GM12878 (cell line): ENCODE measurements at places on chromosomes 16 and 17. TPM values are rescaled to one million over a fixed set of nuclear protein-coding genes. Genes with fewer than 3 reads are reported as not detected.

DNA sequence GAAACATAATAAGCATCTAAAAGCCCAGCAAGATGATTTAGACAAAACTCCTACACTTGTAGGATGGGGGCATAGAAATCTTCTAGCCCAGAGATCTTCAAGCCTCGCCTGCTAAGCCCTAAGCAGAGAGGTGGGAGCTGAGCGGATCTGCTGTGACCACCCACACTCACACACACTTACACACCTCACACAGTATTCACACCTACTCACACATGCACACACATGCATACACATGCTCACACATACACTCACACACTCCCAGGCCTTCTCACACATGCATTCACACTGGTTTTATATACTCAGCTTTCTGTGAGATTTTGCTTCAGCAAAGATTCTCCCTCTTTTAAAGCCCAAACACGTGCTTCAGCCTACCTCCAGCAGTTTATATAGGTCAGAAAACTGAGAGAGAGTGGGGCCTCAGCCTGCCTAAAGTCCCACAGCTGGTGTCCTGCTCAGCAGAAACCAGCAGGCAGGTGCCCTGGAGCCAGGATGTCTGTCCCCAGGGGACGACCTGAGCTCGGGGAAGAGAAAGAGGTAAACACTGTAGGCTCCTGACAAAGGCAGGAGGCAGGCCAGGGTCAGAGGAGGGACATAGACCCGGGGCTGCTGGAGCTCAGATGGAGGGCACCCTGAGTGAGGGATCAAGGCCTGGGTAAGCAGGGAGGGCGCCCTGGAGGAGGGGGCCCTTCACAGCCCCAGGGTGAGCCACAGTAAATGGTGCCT, 12.0 kb upstream of the KRT19 start:
- DNase-seq: no peak

Gene CD300LG
- polyA plus RNA-seq: not detected in 2 replicates

DNA sequence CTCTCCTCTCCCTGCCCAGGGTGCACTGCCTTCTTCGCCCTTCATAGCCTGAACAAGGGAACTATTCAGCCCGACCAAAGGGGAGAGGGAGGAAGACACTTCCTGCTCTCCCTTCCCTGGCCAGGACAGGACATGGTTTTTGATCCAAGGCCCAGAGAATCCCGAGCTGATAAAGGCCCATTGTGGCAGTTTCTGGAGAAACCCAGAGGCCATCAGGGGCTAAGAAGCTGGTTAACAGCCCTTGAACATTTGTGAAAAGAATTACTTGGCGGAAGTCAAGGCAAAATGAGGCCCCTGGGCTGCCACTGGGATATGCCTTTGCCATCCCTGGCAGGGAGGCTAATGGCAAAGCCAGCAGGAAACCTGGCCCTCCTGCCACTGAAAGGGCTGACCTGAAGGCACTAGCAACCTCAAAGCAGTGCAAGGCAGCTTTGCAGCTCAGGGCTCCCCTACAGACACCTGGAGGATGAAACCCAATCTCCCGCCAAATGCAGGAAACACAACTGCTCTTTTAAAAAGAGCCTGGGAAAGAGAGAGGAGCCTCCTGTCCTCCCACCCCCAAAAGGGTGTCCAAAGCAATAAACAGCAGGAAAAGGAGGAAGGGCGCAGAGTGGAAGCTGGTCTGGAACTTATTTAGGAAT, 12.6 kb downstream of the PHB1 start:
- DNase-seq: no peak

DNA sequence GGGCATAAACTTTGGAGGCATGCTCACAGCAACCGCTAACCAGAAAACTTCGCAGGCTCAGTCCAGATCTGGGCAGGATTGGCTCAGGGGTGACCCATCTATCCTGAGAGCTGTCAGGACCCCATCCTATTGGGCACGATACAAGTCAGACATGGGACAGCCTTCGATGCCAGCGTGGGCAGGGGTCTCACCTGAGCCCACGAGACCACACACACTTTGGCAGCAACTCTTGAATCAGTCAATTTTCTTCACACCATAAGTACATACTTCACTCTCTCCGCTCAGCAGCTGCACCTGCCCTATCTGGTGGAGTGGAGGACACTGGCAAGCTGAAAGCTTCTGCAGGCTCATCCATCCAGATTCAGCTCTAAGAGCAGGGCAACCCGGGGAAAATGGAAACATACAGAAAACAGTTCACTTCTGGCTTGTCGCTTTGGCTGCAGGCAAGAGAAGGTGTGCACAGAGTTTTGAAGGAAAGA, 48.3 kb downstream of the ZFHX3 start:
- no peak for DNase-seq

Gene KRTAP1-5
- polyA plus RNA-seq: not detected in 2 replicates

DNA sequence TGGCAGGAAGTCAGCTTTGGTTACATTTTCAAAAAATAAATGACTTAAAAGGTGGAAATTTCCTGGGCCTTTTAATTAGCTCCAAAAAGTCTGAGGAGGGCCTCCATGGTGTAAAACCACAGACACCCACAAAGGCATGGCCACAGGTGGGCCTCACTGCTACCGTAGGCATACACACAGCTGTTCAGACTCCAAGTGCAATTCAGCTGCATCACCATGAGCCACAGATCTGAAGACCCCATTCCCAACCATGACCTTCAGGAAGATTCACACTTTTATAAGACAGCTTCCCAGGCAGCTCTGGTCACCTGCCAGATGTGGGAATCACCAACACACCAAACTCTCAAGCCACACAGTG, 20.6 kb downstream of the CSNK2A2 start:
- DNase-seq: no peak

Gene RPRML
- polyA plus RNA-seq: not detected in 2 replicates

GRCh38 chr16:71341881-71342280, 16.6 kb upstream of the CALB2 start:
- no peak for DNase-seq

Gene SOST
- not detected in 2 replicates for polyA plus RNA-seq

Gene HOXB1
- polyA plus RNA-seq: not detected in 2 replicates

Gene IGFALS
- polyA plus RNA-seq: not detected in 2 replicates

- no peak for DNase-seq
Measured at GRCh38 chr17:4142107-4142900, 526 bp downstream of the ZZEF1 start.

- DNase-seq: no peak
Measured at GRCh38 chr16:85600530-85601271, 12.4 kb upstream of the GSE1 start.

DNA sequence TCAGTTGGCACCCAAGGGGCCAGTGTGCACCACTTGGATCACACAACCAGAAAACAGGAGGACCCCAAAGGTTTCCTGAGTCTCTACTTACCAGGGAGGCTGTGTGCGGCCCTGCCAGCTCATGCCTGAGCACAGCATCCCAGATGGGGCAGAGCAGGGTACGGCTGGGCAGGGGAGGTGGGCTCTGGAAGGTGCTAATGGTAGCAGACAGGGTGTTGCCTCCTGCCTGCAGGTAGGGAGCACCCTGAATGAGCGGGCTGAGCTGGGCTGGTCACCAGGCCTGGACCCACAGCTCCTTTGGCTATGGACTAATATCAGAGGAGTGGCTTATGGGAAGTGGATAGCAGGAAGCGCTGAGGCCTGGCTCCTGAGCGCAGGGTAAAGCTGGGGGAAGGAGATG, 14.6 kb downstream of the RECQL5 start:
- no peak for DNase-seq

Gene ALOX12B
- not detected in 2 replicates for polyA plus RNA-seq

Gene GOT2
- 231 and 245 TPM in 2 replicates for polyA plus RNA-seq

DNA sequence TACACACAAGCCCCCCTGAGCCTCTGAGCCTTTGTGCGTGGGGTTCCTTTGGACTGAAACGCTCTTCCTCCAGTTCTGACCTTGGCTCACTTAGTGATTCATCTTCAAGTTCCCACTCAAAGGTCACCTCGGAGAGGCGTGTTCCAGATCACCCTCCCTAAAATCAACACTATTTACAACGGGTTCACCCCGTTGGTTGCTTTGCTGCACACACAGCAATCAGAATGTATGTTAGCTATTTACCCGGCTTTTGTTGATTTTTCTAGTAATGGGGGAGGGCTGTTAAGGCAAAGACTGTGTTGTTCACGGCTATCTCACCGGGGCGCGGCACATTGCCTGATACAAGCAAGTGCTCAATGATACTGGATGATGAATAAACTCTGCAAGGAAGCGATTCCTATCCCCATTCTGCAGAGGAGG, 977 bp downstream of the NAGPA start:
- no peak for DNase-seq

GRCh38 chr16:27528294-27528693, 21.4 kb downstream of the GTF3C1 start:
- no peak for DNase-seq

Gene RAC3
- polyA plus RNA-seq: 1.4 and 1.7 TPM in 2 replicates

- no peak for DNase-seq
Measured at GRCh38 chr16:17149904-17150483, 320.8 kb downstream of the XYLT1 start.

Gene NUP93
- polyA plus RNA-seq: 153 and 175 TPM in 2 replicates

GRCh38 chr17:37742116-37742761, 2.6 kb downstream of the HNF1B start:
- no peak for DNase-seq

Gene ACLY
- polyA plus RNA-seq: 108 and 116 TPM in 2 replicates

Gene TBC1D3I
- 0.12 TPM in 1 of 2 replicates, not detected in the other for polyA plus RNA-seq

DNA sequence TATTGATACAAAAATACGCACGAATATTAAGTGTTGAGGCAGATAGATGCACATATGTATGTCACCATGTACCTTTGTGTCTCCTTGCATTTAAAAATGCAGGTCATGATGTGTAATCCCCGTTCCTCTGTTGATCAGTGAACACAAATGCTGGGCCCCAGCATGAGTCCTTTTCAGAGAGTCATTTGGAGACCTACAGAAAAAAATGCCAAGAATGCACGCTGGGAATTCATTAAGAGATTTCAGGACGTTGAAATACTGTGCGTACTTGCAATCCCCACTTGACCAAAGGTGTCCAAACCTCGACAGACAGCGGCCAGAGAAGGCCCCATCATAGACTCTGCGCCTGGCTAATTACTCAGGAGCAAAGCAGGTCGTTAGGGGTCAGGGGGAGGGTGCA, 496.0 kb downstream of the MAF start:
- DNase-seq: no peak

Gene PRSS33
- not detected in 2 replicates for polyA plus RNA-seq

DNA sequence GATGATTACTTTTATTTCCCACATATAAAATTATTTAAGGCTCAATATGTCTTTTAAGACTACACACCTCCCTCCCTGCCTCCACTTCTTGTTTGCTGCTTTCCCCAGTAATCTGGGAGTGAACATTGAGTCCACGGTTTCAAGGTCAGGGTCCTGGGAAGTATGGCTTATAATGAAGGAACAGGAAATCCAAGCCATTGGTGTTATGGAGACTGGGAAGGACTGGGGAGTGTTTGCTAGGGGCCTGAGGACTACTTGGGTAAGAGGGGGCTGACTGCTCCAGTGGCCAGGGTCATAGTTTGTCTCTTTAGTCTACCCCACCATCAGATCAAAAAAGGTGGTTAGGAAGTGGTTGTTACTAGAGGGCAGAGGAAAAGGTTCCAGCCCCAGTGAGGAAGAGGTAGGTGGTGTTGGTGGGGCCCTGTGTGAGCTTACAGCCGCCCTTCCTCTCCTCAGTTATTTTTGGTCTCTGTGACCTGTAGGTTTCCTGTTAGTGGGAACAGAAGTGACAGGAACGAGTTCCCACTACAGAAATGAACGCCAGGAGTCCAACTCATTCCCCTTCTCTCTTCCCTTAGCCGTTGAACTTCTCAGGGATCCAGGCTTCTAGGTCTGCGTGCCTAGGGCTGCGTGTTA, 742 bp upstream of the SLC16A13 start:
- DNase-seq: no peak
